ENCODE measurements at places on chromosomes 6 and 20.

DNA sequence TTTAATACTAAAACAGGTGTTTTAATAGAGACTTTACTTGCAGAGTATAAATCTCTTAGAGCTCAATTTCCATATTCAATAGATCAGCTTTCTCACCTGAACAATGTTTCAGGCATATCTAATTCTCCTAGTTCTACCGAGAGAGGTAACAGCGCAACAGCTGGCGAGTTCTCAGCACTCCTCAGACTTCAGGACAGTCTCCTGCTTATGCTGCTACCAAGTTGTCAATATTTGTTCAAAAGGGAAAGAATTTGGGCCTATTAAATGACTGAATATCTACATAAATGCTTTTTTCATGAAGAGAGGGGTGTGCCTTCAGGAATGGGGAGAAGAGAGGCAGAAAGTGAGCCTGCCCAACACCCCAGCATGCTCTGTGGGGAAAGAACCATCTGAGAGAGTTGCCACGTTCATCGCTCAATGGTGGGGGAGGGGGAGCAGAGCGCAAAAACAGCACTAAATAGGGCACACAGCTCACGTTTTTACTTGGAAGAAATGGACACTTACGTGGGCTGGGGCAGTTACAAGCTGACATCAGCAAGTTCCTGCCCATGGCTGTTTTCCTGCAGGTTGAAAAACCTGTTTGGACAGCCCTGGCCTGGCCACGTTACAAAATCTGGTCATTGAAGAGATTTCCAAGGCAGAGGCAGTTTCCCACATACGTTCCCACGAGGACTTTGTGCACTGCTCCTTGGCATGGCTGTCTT is 38.0 kb downstream of the EZR start:
- DNase-seq, result no peak

- DNase-seq, result no peak
Measured at GRCh38 chr6:143970456-143971218, 37.4 kb downstream of the PLAGL1 start.

DNA sequence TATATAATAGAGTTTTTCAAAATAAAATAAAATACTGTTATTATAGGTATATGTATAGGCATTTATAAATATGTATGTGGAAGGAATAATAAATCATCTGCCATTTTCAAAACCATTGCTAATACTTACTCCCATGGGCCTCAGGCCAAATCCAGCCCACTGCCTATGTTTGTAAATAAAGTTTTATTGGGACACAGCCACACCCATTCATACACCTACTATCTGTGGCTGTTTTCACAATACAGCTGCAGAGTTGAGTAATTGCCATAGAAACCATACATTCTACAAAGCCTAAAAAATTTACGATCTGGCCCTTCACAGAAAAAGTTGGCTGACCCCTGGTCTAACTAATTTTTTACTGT is 9.5 kb downstream of the ALDH5A1 start:
- DNase-seq, result no peak

GRCh38 chr20:29299811-29300578 is 1957.5 kb upstream of the DEFB115 start:
- no peak for DNase-seq

DNA sequence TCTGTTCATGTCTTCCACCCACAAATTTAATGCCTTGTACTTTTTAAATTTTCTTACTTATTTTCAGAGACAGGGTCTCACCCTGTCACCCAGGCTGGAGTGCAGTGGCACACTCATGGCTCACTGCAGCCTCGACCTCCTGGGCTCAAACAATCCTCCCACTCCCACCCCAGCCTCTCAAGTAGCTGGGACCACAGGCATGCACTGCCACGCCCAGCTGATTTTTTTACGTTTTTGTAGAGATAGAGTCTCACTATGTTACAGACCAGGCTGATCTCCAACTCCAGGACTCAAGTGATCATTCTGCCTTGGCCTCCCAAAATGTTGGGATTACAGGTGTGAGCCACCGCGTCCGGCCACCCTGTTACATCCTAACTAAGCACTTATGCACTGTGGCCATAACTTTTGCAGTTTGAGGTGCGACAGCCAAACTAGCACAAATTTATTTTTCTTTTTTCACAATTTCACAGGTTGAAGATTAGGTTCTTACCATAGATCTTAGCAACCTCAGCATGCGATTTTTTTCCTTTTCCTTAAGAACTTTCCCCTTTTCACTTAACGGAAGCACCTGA is 92.1 kb downstream of the EPB41L2 start:
- DNase-seq, result no peak

DNA sequence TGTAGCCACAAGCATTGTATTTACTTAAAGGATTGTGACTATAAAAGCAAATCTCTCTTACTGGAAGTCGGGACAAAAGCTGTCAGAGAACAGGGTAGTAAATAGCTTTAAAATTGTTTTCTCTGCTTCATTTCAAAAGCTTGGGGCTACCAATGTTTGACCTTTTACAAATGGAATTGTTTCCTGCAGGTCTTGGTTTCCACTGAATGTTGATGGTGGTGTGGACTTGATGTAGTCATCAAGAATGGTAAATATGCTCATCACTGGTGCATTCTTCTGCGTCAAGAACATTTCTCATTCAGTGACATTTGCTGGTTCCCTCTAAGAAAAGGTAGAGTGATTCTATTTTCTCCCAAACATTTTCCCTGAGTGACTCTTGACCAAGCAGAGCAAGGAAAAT is 435.4 kb upstream of the KHDRBS2 start:
- DNase-seq, result no peak

GRCh38 chr6:51959744-51960383 is 127.5 kb downstream of the PKHD1 start:
- peak; percentile 49 for DNase-seq

GRCh38 chr20:49824206-49824605 is 11.6 kb downstream of the SLC9A8 start:
- no peak for DNase-seq

GRCh38 chr6:144334150-144334708 is 49.1 kb downstream of the UTRN start:
- DNase-seq, result peak; percentile 4

DNA sequence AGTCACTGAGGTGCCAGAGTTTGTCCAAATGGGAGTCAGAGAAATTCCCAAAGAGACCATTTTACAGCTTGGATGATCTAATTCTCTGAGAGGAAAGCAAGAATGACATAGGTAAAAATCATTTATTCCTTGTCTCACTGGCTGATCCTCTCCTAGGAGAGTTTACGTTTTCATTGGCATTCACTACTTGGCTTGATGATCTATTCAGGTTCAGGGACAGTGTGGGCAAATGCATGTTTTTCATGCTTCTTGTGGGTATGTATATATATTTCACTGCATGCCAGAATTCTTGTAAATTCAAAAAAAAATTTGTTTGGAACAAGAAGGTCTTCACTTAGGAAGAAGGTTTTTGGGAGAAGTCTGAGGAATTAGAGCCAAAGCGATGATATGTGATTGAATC is 403.4 kb upstream of the JAG1 start:
- no peak for DNase-seq

DNA sequence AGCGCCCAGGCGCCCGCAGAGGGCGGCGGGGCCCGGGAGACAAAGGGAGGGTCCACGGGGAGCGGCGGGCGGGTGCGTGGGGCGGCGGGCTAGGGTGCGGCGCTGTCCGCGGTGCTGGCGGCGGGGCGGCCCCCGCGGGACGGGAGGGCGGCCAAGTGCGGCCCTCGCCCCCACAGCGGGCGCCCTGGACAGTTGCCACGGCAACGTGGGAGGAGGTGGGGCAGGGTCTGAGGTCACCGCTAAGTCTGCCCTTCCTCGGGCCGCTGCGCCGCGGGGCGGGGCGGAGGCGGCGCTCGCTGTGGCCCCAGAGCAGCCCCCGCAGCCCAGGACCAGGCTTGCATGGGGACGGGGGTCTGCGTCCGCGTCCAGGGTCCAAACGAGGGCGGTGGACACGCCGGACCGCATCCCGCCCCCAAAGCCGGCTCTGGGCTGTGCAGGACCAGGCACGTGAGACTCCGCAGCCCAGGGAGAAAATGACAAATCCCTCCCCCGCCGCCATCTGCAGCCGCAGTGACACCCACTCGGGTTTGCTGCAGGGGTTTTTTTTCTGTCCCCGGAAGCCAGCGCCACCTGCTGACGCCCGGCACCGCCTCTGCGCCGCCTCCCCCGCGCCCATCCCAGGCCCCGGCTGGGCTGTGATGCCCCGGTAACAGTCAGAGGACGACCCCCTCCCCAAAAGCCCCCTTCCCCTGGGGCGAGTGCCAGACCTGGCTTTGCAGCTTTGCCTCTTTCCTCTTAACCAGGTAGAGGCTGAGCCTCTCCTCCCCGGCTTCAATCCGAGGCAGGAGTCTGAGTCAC is 36.8 kb downstream of the YTHDF1 start:
- DNase-seq, result peak; percentile 28

GRCh38 chr6:95882371-95882770 is 133.4 kb upstream of the FUT9 start:
- no peak for DNase-seq

GRCh38 chr6:110310861-110311446 is 47.2 kb downstream of the METTL24 start:
- DNase-seq, result no peak

GRCh38 chr20:32528171-32528891 is 56.8 kb downstream of the NOL4L start:
- DNase-seq, result peak; percentile 77

DNA sequence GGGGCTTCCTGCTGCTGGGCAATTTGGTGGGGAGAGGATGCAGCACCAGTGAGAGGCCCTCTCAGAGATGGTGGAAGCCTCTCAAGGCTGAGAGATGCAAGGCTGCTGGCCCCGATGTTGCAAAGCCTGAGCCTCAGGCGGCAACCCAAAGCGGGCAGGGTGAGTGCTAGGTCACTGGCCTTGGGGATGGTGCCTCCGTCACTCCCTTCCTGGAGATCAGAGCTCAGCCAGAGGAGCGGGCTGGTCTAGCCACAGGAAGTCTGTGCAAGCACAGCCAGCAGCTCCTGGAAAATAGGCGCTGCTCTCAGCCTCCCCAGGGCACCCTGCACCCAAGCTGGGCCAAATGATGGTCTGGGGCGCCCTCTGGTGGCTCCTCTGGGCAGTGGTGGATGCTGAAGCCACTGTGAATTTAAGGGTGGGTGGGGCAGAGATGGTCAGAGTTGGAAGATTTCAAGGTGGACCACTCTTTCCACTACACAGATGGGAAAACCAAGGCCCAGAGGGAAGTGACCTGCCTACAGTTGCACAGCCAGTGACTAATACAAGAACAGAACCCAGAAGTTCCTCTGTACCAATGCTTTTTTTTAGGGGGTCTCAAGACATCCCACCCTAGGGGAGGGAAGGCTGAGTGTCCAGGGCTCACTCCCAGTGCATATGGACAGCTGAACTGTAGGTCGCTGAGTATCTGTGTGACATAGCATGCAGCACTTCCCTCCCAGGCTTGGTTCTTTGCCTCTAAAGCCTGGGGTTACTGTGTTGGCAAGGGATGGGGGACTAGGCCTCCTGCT is 20.8 kb downstream of the C20orf203 start:
- peak; percentile 90 for DNase-seq

DNA sequence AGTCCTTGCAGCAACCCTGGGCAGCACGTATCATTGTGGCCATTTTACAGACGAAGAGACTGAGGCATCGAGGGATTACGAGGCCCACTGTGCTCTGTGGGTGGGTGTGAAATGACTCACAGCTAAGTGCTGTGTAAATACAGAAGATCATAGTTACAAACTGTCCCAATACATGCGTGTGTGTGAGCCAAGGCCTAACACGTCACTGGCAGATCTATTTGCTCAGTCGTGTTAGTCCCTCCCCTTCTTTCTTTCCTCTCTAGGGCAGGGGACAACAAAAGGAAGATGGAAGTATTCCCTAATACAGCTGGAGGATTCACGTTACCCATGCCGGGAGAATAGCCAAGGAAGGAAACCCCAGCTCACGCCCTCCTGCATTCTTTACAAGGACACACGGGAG is 175.9 kb downstream of the CDC5L start:
- DNase-seq, result no peak

DNA sequence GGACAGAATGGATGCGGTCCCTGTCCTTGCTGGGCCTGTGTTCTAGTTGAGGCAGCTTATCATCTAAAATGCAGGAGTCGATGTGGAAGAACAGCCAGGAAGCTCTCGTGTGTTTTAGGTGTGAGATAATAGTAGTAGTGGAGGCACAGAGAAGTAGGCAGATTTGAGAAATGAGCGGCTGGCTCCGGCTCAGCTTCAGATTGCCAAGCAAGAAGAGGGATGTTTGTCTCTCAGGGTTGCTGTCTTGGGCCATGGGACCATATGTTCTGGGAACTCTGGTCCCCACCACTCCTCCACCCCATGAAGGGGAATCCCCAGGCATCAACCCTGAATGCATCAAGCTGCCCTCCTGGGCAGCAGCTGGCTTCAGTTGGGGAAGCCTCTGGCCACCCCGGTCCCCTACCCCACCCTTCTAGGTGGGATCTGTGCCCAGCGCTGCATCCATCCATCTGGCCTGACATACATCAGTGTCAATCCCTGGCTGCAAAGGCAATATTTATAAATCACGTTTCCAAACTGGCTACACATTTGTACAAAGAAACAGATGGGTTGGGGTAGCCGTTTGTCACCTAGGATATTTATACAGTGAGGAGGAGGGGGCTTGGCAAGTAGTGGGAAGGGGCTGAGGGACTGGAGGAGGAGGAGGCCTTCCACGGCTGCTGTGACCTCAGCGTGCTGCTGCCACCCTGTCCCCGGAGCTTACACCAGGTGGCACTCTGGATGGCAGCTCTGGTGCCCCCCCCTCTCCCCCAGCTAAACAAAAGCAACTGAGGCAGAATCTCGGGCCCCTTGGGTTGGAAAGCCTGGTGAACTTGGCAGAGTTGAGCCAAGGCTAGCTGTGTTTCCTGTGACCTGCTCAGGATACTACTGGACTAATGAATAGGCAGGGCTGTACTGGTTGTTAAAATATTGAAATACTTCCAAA is 64.4 kb downstream of the CD40 start:
- DNase-seq, result no peak

DNA sequence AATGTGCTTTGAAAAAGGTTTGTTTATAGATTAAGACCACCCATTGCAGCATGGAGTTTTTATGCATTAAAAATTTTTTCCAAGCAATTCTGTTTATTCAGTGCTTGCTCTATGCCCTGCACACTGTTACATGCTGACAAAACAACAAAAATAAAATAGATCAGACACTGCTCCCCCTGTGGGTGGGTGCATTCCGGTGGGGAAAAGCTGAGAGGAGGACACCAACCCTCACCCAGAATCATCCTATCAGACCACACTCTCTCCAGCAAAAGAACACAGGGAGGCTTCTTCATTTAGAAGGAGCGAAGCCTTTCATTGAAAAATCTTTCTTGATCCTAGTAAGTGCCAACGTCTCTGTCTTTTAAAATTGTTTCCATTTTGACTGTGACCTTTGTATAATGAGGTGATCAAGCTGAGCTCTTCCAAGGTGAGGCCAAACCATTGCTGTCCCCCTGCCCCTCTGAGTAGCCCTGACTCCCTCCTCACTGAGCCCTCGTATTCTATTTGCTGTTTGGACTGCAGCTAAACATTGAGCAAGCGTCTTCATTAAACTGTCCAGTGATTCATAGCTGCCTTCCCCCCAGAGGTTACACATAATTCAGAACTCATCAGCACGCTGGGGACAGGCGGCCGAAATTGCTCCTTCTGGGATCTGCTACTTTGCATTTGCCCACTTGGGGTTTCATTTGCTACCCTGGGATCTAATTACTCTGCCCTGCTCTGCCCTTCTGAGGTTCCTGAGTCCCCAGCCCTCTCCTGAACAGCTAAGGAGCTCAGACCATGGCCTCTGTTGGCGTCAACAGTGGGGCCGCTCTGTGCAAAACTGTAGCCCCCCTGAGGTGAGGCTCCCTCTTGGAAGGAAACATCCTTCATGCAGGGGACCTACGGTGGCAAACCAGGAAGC is 102.4 kb downstream of the F13A1 start:
- no peak for DNase-seq
